ENCODE measurements at places on chromosomes 3 and 15. TPM values are rescaled to one million over a fixed set of nuclear protein-coding genes. Genes with fewer than 3 reads are reported as not detected.

The ARF4 gene
- 234 TPM for total RNA-seq

The CYP8B1 gene
- total RNA-seq, result not detected

The ZNF80 gene
- not detected for total RNA-seq

The HRG gene
- not detected for total RNA-seq

DNA sequence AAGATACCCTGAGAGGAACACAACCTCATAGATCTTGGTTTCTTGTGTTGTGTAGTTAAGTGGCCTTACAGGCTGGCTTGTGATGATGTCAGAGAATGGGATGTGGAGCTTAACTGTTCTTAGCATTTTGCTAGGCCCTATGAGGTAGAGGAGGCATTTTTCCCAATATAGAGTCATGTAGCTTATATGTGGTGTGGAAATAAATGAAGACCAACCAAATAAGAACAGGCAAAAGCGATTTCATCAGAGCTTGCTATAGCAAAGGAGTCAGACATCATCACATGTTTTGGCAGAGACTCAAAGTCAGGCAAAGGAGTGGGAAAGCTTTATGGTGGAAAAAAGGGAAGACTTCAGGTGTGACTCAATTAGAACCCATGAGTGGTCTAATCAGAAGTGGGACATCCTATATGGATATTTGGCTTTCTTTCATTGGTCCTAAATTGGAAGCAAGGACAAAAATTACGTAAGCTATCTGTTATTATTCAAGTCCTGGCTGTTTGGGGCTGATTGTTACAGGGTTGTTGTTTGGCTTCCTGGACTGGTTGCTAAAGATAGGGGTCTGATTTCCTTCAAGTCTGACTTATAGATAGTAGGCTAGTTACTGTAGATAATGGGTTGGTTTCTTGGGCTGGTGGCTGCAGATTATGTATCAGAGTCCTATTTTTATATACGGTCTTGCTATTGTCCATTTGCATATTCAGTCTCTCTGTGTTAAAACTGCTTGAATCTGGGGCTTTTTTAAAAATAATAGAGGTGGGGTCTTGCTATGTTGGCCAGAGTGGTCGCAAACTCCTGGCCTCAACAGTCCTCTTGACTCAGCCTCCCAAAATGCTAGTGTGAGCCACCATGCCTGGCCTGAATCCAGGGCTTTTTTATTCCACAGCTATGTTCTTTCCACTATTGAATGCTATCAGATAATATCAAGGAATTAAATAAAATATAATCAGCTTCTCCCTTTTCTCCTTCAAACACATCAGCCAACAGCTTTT lies 30.3 kb upstream of the SETD2 start:
- DNase-seq, result peak; percentile 1

DNA sequence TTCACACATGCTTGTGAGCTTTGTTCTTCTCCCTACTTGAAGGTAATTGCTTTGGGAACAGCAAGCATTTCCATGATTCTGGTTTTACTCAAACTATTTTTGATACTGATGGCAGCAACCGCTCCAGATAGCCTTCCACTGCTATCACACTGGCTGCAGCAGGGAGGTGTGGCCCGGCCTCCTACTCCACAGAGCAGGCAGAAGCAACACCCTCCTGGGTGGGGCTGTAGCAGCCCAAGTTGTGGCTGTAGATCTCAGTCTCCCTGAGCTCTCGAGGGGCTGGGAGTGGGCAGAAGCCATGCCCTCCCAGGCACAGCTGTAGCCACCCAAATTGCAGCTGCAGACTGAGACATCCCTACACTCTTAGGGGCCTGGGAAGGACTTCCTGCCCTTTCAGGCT lies 878.8 kb upstream of the GBE1 start:
- DNase-seq, result no peak

- DNase-seq, result peak; percentile 33
Measured at GRCh38 chr15:80418892-80419537, 14.8 kb downstream of the ARNT2 start.

DNA sequence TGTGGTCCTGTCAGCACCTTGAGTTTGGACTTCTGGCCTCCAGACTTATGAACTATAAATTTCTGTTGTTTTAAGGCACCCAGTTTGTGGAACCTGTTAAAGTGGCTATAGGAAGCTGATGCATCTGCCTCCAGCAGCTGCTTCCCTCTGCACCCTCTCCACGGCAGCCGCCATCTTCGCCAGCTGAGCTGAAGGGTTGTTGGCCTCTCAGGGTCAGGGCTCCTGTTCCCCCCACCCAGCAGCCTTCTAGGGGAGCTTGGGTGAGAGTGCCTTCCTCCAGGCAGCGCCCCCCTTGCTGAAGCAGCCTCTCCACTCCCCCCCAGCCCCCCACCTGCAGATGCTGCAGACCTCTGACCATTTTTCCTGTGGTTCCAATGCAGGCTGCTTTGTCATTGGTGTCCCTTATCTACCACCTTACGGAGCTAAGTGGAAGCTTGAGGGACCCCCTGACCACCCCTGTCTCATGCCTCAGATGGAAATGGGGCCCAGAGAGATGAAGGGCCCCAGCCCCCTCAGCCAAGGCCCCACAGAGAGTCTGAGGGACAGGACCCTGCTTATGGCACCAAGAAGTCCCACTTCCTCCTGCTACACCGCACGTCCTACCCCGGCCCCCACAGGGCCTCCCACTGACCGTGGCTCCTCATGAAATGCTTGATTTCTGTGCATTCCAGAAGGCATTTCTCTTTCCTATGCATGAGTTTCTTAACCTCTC lies 61.4 kb upstream of the TLE3 start:
- DNase-seq, result no peak

DNA sequence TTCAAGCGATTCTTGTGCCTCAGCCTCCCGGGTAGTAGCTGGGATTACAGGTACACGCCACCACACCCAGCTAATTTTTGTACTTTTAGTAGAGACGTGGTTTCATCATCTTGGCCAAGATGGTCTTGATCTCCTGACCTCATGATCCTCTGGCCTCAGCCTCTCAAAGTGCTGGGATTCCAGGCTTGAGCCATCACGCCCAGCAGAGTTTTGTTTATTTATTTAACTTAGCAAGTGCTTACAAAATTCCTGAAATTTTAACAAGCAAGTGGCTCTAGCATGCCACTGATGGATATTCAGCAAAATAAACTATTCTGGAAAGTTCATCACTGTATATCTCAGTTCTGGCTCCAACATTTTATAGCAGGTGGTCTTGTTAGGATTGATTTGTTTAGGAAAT lies 585.9 kb downstream of the OTOL1 start:
- DNase-seq, result no peak

DNA sequence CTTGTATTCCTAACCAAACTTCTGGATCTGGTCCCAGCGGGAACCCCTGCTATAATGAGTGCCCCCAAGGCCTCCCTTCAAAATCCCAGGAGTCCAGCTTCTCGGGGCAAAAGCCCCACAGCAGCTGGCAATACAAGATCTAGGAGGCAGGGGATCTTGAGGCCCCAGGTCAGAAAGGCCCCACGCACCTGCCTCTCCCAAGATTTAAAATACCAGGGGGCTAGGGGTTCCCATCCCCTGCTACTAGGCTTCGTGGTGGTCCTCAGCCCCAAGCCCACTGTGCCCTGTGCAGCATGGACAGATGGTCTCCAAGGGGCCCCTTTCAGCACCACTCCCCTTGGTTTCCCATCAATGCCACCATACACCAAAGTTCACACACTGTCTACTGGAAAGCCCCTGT lies 15.8 kb upstream of the CYP11A1 start:
- DNase-seq, result no peak

- no peak for DNase-seq
Measured at GRCh38 chr3:128698211-128699047, 27.6 kb upstream of the RAB7A start.

GRCh38 chr15:88152672-88153071 lies 103.9 kb downstream of the NTRK3 start:
- DNase-seq, result no peak

GRCh38 chr15:38864122-38864521 lies 299.5 kb upstream of the RASGRP1 start:
- DNase-seq, result no peak

DNA sequence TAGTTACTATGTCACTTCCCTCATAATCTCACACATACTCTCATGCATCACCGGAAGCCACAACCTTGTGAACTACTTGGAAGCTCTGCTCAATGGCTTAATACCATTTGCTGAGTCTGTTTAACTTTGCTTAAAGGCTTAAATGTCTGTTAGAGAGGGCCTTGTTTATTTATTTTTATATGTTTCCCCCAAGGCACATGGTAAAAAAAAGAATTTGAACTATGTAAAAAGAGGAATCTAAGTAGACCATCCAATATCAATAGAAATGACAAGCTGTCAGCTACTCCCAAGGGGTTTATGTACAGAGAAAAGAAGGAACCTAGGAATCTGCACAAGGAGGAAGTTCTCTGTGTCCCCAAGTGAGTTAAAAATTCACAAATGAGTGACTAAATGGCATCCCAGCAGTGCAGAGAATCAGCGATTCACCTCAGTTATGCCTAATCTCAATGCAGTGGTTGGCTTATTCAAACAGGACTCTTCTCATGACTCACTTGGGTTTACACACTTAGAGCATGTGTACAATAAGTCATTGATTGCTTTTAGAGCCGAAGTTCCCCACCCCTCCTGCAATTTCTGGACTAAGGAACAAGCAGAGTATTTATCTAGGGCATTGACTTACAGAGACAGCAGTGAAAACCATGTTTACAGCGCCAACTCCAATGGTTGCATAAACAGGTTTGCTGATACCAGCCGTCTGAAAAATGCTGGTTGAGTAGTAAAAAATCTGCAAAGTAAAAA lies 24.4 kb downstream of the SLC2A2 start:
- DNase-seq, result peak; percentile 57

DNA sequence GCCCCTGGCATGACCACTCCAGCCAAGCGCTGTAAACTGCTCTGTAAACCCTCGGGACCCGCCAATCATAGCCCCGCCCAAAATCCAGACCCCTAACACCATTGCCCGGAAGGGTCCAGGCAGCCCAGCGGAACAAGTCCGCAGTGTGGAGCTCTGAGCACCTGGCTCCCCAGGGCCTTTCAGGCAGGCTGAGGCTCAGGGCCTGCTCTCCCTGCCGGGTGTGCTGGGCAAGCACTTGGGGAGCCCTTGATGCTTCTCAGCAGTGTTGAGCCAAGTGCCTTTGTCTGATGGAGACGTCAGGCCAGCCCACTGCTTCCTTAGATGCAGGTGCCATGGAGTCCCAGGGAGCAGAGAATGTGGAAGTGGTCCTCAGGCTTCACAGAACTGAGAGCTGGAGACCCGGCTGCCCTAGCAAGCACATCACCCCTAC lies 106.2 kb downstream of the TLE3 start:
- no peak for DNase-seq

DNA sequence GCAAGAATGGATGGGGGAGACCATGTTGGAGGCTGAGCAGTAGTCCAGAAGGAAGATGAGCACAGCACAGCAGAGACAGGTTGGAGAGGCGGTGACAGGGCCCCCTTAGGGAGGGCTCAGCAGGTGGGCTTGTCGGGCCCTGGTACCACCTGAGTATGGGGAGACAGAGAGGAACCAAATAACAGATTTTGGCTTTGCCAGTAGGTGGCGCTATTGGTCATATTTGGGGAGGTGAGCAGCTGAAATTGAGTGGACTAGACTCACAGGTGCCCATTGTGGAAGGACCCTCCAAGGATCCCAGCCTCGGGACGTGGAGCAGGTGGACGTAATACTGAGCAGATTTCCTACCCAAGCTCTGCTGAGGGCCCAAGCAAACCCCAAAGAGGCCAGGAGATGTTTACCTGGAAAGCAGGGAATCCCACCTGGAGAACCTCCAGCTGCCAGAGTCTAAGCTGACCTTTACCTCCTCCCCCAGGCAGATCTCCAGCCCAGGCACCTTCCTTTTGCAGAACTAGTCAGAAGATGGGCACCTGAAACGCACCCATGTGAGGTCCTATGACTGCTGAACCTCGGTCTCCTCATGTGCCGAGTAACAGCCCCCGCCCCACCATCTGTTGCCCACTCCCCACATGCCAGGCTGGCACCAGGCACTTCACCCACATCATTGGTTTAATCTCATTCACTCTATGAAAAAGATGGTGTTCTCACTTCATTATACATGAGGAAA lies 24.6 kb upstream of the CORO2B start:
- peak; percentile 44 for DNase-seq

Data from mammary epithelial cell (primary cell).